ENCODE measurements at places on chromosomes 6 and 20. TPM values are rescaled to one million over a fixed set of nuclear protein-coding genes. Genes with fewer than 3 reads are reported as not detected.

DNA sequence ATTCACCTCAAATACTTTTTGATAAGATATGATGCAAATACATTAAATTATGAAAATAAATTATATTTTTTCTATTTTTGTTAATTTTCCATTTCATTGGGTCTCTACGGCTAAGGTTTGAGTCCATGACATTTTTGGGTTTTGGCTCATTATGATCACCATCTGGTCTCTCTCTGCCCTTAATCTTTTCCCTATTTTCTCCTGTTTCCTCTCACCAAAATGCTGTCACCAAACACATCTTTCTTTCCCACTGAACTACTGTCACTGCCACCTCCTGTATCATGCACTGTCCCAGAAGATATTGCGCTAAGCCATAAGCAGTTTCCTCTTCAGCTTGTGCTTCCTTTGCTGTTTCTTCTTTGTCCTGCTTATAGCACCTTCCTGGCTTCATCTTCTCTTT is 42.0 kb upstream of the OGFRL1 start:
- DNase-seq = no peak

GRCh38 chr20:891058-891705 is 25.0 kb downstream of the ANGPT4 start:
- no peak for DNase-seq

DNA sequence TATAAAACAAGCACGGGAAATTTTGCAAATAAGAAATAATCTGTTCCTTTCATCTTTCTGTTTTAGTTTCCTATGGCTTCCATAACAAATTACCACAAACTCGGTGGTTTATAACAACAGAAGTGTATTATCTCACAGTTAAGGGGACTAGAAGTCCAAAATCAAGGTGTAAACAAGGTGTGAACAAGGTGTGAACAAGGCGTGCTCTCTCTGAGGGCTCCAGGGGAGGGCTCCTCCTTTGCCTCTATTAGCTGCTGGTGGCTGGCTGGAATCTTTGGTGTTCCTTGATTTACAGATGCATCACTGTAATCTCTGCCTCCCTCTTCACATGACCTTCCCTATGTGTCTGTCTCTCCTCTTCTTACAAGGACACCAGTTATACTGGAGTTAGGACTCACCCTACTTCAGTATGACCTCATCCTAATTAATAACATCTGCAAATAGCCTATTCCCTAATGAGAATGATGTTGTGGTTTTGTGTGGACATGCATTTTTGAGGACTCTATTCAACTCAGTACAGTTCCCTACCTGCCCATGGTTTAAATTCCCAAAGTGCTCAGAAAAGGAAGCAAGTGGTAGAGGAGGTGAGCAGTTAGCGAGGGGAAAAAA is 17.5 kb upstream of the BMP5 start:
- DNase-seq = no peak

- DNase-seq = peak; percentile 20
These were observed 5.6 kb upstream of the SYNE1 start for GRCh38 chr6:152642578-152643375.

TENT5A gene
- total RNA-seq = 0.41 TPM

SEMG1 gene
- not detected for total RNA-seq

MUCL3 gene
- not detected for total RNA-seq

PRICKLE4 gene
- 0.60 TPM for total RNA-seq

TFAP2A gene
- not detected for total RNA-seq

PNPLA1 gene
- not detected for total RNA-seq

RBBP8NL gene
- total RNA-seq = not detected

All from activated naive CD4-positive, alpha-beta T cell treated with anti-CD3 and anti-CD28 coated beads, Interleukin-2, amount 50 U/mL, for 72 hours (primary cell).